HFFc6 (cell line): ENCODE measurements at places on chromosomes 16 and 17. TPM values are rescaled to one million over a fixed set of nuclear protein-coding genes. Genes with fewer than 3 reads are reported as not detected.

DNA sequence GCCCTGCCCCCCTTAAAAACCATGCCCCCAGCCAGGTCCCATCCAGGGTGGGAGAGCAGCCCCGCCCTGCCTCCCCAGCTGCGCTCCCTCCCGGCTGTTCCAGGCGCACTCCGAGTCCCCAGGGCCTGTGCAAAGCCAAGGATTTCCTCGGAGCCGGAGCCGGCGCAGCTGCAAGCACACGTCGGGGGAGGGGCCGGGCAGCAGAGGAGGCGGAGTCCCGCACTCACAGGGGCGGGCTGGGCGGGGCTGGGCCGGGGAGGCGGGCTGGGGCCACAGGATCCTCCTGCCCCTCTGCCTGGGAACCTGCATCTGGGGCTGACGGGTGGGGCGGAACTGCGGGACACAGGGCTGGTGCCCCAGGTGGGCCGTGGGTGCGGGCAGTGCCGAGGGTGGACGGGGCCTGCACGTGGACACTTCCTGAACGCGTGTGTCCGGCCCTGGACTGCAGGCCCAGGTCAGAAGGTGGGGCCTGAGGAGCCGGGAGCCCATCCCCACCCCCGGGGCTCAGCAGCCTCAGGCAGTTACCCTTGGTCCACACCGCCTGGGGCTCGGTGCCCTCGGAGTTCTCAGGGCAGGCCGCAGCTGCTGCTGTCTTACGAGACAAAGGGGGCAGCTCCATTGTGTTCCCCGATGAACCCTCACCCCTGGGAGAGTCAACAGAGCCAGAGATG lies 24.0 kb upstream of the SSTR5 start:
- no peak for DNase-seq

DNA sequence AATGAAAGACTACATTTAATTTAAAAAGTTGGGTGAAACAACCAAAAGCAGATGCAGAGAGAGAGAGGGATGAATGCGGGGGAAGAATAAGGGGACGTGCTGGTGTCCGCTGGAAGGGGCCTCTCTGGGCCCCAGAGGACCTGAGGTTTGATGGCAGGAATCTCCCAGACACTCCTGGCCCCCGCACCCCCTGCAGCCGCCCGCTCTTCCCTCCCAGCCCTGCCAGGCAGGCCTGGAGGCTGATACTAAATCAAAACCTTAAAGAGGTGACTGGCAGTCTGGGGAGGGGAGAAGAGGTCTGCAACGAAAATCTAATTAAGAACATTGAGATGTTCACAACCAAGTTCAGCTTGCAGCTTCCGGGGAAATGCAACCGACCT lies 2.4 kb downstream of the FOXL1 start:
- no peak for DNase-seq

GRCh38 chr16:56919099-56919800 lies 12.7 kb upstream of the HERPUD1 start:
- DNase-seq = no peak

GRCh38 chr16:35692824-35693223 lies 2233.4 kb downstream of the TP53TG3F start:
- DNase-seq = no peak

DNA sequence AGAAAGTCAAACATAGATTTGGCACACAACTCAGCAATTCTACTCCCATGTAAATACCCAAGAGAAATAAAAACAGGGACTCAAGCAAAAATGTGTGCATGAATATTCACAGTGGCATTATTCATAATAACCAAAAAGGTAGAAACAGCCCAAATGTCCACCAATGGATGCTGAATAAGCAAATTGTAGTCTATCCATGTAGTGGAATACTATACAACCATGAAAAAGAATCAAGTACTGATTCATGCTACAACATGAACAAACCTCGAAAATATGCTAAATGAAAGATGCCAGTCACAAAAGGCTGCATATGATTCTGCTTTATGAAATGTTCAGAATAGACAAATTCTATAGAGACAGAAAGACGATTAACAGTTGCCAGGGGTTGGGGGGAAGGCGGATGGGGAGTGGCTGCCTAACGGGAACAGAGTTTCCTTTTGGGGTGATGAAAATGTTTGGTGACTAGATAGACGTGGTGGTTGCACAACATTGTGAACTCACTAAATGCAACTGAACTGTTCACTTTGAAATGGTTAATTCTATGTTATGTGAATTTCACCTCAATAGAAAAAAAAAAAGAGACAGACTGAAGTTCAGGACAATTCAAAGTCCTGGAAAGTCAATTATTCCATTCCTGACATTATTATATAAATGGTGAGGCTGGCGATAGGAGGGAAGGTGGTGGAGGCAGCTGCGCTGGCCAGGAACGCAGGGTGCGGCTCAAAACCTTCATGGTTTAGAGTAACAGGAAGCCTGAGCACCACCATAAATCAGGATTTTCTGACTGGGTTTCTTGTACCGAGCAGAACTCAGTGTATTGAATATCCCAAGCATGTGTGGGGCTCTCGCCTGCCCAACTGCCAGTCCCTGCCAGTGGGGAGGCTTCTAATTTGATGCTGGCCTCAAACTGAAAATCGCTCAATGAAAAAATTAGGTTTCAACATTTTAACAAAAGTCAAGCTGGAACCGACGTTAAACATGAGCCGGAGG lies 300.9 kb downstream of the C16orf95 start:
- DNase-seq = no peak

DNA sequence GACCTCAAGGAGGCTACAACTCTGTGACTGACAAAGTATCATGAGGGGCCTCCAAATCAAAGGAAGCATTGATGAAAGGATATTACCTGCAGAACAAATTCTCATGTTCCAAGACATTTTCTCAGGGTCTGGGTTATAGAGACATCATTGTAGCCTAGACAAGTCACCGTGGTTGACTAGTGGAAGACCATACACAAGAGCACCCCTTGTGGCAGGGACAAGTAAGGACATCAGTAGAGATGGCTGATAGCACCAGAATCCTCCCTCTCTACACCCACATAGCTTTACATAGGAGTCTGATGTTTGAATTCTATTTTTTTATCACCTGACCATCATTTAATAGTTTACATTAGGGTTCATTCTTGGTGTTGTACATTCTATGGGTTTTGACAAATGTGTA lies 32.5 kb upstream of the CDH8 start:
- DNase-seq = no peak

Gene IKZF3
- not detected in 3 replicates for total RNA-seq

Gene SUPT4H1
- total RNA-seq = 96.3 and 107 TPM in 2 replicates

Gene FBXW10
- not detected in 3 replicates for total RNA-seq
